Foreskin keratinocyte (primary cell): ENCODE measurements at places on chromosomes 7 and 10.

GRCh38 chr7:73909051-73909941 lies 48.3 kb downstream of the TMEM270 start:
- no peak for DNase-seq

GRCh38 chr7:128264477-128264876 lies 23.4 kb downstream of the LEP start:
- no peak for DNase-seq

DNA sequence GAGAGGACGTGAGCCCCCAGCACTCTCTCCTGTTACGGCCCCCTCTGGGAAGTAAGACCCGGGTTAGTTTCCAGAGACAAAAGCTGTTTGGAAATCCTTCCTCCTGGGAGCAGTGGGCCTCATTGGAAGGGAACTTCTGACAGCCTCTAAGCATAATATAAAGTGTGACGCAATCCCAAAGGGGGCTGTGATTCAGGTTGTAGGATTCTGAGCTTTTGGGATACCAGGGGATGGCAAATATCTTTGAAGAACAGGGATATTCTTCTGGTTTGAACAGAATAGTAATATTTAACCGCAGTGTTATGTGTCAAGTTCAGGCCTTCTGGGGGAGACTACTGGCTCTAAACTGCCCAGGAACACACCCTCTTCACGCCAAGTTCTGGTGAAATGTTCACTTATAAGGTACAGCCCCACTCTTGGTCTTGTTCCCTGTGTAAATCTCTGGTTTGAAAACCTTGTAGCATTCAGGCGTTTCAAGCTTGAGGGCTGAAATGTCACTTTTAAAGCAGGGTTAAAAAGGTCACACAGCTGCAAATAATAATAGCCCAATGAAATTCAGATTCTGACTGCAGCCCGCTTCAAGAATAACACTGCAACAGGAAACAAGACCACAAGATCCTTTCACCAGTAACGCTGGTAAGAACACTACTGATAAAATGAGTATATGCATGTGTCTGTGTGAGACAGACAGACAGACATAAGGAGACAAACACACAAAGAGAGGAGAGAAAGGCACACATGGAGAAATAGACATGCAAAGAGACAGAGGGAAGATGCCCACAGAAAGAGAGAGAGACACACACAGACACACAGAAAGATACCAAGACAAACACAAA lies 69.0 kb downstream of the CREB5 start:
- no peak for DNase-seq

DNA sequence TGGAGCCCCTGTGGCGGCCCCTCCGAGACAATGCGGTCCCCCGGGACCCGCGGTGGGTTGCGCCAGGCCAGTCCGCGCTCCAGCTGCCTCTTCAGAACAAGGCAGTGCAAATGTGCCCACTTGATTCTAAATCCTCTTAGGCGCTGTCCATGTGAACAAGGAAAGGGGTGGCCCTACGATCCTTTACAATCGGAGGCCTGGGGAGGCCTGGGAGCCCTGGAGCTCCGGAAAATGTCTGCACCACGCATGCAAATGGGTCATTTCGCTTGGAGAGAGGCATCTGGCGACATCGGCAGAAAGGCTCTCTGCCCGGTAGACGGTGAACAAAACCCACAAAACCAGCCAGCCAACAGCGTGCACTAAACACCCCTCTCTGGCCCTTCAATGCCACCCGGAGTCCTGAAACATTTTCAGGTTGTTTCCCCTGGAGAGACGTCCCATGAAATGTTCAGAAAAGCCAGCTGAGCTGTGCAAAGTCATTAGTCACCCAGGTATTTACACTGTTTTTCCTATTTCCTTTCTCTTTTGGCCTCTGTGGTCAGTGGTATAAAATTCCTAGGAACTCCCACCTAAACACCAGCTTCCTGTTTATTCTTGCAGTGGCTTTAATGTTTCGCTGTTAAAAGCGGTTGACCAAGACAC lies 102.8 kb upstream of the ZNF438 start:
- peak; percentile 26 for DNase-seq

DNA sequence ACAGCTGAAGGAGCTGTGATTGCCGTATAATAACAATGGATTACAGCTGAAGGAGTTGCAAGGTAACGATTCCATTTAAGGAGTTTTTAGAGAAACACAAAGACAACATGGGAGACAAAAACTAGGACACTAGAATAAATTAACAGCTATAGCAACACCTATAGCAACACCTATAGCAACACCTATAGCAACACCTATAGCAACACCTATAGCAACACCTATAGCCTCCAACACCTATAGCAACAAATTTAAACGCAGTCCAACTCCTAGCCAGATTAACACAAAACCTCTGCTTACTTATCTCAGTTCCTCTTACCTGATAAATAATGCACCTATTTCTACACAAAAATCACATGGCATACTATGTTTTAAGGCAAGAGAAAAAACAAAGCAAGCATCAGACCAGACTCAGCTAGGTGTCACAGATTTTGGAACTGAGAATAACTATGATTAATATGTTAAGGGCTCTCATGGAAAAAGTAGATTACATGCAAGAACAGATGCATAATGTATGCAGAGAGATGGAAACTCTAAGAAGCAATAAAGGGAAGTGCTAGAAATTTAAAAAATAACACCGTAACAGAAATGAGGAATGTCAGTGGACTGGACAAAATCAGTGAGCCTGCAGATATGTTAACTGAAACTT lies 55.7 kb upstream of the SRPK2 start:
- no peak for DNase-seq

GRCh38 chr7:7257899-7258692 lies 75.8 kb downstream of the C1GALT1 start:
- DNase-seq, result no peak

- DNase-seq, result peak; percentile 76
Measured at GRCh38 chr7:7176406-7177043, 5.8 kb upstream of the C1GALT1 start.

DNA sequence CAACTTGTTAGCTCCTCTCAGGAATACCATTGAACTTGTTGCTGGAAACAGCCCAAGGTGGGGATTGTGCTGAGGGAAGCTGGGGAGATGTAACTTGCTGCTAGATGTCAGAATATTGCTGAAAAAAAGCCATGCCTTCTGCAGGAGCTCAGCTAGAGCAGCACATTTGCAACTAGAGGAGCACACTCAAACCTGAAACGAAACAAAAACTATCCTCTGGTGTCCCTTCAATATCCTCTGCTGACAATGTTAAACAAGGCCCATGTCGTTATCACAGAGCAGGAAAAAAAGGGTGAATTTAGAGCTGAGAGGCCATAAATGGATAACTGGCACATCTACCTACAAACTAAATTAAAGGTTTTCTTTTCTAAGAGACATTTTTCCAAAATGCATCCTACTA lies 53.7 kb upstream of the MACC1 start:
- no peak for DNase-seq

DNA sequence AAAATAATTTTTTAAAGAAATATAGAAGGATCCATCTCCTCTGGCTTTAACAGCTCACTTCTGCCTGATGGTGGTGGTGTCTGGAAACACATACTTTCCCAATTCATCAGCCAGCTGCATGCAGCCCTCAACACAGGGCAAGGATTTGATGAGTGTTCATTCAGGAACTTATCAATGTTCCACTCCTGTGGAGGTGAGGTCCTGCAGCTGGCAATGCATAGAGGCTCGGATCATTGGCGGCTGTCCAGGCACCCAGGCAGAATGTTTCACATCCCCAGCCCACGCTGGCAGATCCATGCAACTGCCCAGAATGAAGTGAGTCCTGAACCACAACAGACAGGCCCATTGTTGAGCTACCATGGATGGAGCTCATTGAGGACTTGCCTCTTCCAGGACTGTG lies 55.2 kb upstream of the KCNMA1 start:
- peak; percentile 67 for DNase-seq

DNA sequence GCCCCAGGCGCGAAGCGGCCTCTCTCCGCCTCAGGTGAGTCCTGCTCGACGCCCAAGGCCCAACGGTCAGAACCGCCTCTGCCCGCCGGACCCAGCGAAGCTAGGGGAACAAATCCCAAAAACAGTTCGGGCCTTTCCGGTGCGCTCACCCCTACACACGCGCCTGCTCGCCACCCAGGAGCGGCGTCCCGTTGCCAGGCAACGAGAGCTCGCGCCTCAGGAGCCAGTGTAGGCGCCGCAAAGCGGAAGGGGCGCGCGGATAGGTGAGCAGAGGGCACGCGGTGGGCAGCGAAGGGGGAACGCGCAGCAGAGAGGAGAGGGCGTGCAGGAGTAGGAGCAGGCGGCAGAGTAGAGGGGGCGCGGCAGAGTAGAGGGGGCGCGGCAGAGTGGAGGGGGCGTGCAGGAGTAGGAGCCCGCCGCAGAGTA lies at the start of the genes DYDC1 and DYDC2:
Gene DYDC1, minus strand, starts transcription at position 193 of the 426 bp plus-strand sequence. CDS start 4,154 bp downstream, outside the sequence.
Gene DYDC2, plus strand, starts transcription at position 219 of the 426 bp plus-strand sequence. CDS start 5,663 bp downstream, outside the sequence.
- peak; percentile 13 for DNase-seq
